ENCODE measurements at places on chromosomes 3 and 15. TPM values are rescaled to one million over a fixed set of nuclear protein-coding genes. Genes with fewer than 3 reads are reported as not detected.

GOLGA8N gene
- total RNA-seq = 8.0 TPM

CRYGS gene
- total RNA-seq = 2.7 TPM

HOMER2 gene
- 21.3 TPM for total RNA-seq

CAMK2N2 gene
- total RNA-seq = 14.4 TPM

ALG1L2 gene
- 3.1 TPM for total RNA-seq

TUSC7 gene
- 7.9 TPM for total RNA-seq

CASR gene
- 0.07 TPM for total RNA-seq

SLC9C1 gene
- total RNA-seq = 0.35 TPM

DISP2 gene
- total RNA-seq = 4.4 TPM
